Vagina (tissue), 2 donors: ENCODE measurements at places on chromosomes 6 and 20.

DNA sequence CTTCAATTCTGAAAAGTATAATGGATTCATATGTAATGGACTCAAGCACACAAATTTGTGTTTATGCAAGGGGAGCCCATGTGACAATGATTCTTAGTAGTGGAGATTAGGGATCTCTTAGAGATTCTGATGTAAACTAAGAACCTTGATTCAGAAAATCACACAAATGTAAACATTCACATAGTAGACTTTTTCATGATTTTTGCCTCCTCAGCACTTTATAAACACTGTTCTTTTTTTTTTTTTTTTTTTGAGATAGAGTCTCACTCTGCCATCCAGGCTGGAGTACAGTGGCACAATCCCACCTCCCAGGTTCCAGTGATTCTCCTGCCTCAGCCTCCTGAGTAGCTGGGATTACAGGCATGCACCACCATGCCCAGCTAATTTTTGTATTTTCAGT, 170.1 kb upstream of the PLCB4 start:
- DNase-seq, result no peak

DNA sequence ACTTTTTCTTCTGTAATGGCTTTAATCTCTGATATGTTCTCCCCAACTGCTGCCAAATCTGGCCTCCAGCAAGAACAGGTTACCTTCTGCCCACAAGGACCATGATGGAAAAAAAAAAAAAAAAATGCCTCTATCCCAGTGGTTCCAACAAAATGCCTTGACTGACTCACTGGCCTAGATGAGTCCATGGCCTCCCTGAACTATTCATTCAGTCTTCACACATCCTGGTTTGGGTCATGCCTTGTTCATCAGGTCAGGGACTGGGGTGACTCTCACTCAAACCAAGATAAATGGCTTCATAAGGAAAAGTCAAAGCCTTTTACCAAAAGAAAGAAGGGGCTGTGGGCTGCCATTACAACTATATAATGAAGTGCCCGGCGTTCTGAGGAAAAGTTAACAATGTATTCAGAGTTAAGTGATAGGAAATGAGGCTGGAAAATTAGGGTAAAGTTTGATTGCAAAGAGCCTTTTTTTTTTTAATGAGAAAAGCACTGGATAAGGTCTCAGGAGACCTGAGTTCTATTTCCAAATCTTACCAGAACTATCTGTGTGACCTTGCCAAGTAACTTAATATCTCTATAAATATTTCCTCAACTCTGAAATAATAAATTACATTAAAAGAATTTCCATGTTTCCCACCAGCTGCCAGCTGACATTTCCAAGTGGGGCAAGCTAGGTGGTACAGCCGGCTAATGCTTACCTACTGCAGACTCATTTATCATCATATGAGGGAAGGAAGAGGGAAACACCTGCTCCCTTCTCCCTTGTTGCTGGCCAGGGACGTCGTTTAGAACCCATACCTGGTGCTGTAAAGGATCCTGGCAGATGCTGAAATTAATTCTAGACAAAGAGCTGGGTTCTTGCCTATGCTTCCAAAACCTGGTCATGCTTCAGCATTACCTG, 380.0 kb upstream of the MARCKS start:
- DNase-seq, result no peak

- DNase-seq, result no peak
These were observed 244.1 kb upstream of the QKI start for GRCh38 chr6:163170294-163170883.

GRCh38 chr6:129923530-129924250, 62.6 kb upstream of the TMEM244 start:
- no peak for DNase-seq

- DNase-seq, result no peak
These were observed 16.4 kb downstream of the CHRNA4 start for GRCh38 chr20:63344616-63345327.

- no peak for DNase-seq
These were observed 18.4 kb downstream of the LCA5 start for GRCh38 chr6:79518842-79519241.

DNA sequence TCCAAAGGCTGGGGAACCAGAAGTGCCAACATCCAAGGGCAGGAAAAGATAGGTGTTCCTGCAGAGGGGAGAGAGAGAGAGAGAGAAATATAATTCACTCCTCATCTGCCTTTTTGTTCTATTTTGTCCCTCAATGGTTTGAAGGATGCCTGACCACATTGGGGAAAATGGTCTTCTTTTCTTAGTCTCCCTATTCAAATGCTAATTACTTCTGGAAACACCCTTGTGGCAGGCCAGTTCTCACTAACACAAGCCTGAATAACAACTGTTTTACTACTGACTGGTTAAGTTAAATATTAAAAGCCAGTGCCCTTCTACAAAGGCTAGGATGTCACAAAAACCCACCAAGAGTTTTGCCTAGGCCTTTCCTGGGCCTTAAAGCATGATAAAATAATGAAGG, 425.4 kb upstream of the HTR1E start:
- DNase-seq, result no peak

DNA sequence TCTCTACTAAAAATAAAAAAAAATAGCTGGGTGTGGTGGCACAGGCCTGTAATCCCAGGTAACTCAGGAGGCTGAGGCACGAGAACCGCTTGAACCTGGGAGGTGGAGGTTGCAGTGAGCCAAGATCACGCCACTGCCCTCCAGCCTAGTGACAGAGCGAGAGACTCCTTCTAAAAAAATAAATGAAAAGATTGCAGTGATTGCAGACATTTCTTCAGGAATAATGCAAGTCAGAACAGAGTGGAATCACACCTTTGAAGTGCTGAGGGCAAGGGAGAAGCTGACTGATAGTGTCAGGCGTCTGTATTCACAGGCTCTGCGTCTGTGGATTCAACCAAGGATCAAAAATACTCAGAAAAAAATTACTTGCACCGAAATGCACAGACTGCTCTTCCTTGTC, 2.6 kb upstream of the TCFL5 start:
- no peak for DNase-seq

- peak; percentile 96 for DNase-seq
These were observed at the start of gene DDR1 for GRCh38 chr6:30883685-30884520. Gene DDR1 (plus strand): TSS chr6:30884519. CDS start chr6:30888730, 4,211 bp downstream.

DNA sequence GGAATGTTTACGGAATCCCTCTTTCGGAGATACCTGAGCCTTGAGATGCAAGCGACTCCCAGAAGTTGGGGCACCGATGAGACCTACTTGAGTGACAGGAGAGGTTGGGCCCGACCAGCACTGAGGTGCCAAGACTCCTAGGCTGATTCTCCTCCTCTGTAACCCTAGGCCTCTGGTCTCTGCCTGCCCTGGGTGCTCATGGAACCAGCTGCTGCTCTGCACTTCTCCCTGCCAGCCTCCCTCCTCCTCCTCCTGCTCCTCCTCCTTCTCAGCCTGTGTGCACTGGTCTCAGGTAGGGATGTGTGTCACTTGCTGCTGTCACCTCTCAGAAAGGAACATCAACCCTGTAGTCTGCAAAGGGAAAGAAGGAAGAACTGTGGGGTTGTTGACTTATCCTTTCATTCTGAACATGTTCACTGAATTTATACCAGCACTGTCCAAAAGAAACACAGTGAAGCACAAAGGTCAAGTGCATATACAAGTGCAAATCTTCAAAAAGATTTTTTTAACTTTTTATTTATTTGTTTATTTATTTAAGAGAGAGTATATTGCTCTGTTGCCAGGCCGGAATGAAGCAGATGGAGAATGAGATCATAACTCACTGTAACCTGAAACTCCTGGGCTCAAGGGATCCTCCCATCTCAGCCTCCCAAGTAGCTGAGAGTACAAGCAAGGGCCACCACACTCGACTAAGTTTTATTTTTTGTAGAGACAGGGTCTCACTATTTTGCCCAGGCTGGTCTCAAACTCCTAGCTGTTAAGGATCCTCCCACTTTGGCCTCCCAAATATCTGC, 913 bp downstream of the BTN2A2 start:
- no peak for DNase-seq

- DNase-seq, result no peak
These were observed 118.2 kb downstream of the BMP7 start for GRCh38 chr20:57148263-57148662.

GRCh38 chr6:127289934-127290333, 23.3 kb downstream of the RNF146 start:
- no peak for DNase-seq

- no peak for DNase-seq
These were observed 28.7 kb downstream of the TFAP2A start for GRCh38 chr6:10386220-10386619.

DNA sequence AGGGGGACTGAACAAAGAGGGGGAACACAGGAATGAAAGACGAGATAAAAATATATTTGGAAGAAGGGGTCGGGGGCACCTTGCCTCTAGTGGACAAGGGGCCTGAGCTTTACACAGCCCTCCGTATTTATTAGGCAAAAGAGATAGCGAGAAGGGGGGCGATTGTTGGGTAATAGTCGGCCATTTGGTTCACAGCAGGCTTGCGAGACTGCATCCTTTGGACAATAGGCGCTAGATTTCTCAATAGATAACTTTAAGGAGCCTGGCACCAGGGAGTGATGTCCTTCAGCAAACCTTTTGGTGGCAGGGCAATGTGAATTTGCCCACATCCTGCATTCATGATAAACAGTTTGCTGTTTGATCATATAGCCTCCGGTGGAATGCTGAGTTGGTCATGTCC, 3.0 kb upstream of the NANP start:
- DNase-seq, result no peak

- DNase-seq, result no peak
These were observed 106.8 kb downstream of the PXDC1 start for GRCh38 chr6:3644739-3645012.

- no peak for DNase-seq
These were observed 517.1 kb downstream of the PKHD1 start for GRCh38 chr6:51570168-51570921.

GRCh38 chr6:31690231-31691077, 9.6 kb upstream of the LY6G5C start:
- DNase-seq, result no peak

GRCh38 chr6:26124781-26125685, 37.8 kb downstream of the HFE start:
- no peak for DNase-seq

DNA sequence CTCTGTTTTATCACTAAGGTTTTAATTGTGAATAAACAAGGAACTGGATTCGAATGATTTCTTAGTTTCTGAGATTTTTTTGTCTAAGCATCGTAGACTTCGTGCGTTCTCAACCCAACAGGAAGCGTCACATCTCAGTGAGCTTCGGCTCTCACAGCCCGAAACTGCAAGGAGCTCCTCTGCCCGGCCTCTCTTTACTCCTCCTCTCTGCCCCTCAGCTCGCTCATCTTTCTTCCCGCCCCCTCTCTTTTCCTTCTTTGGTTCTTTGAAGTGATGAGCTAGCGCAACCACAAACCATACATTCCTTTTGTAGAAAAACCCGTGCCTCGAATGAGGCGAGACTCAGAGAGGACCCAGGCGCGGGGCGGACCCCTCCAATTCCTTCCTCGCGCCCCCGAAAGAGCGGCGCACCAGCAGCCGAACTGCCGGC, 480 bp upstream of the NT5E start:
- no peak for DNase-seq

DNA sequence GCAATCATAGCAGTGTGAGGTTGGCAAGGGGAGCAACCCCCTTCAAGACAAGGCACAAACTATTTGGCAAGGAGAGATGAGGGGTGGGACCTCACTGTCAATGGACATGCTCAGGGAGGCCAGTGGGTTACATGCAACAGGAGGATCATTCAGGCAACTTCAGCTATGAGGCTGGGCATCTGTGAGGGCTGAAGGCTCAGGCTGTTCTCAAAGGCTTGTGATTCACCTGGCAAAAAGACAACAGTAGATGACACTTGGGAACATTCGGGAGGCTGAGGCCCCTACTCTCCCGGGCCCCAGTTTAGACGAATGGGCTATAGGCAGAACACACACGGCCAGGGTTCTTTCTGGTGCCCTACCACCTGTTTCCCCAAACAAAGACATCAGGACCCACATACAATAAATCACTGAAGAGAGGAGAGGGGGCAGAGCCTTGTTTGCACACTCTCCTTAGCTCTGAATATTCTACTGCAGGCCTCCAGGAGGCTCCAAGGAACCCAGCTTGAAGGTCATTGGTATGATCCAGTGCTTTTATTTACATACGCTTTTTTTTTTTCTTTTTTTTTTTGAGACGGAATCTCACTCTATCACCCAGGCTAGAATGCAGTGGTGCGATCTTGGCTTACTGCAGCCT, 7.9 kb downstream of the TUBB start:
- no peak for DNase-seq

DNA sequence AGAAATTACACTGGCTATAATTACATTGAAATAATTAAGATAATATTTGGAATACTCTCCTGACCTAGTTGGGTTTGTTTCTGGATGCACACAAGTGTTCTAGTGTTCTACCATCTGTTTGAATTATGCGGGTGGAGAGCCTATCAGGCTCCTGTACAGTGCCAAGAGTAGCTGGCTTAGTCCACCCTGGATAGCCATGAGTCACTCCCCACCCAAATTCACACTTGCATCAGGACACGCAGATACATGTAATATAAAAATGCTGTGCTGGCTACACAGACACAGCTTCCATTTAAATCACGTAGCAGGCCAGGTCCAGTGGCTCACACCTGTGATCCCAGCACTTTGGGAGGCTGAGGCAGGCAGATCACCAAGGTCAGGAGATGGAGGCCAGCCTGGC, 686.2 kb upstream of the SLC35B3 start:
- DNase-seq, result no peak

GRCh38 chr20:47785854-47786764, 828 bp upstream of the SULF2 start:
- DNase-seq, result no peak

DNA sequence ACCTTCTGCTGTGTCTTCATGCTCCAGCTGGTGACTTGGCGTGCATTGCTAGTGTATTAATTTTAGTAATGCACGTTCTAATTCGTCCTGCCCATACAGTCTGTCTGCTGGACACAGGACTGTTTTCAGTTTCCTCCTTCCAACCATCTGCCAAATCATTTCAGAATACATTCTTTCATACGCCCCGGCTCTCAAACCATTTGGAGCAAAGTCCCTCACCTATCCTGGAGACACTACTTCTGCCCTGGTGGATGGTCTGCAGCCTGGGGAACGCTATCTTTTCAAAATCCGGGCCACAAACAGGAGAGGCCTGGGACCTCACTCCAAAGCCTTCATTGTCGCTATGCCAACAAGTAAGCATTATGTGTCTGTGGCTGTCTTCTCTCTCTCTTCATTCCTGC, 60.5 kb downstream of the FNDC1 start:
- DNase-seq, result no peak

DNA sequence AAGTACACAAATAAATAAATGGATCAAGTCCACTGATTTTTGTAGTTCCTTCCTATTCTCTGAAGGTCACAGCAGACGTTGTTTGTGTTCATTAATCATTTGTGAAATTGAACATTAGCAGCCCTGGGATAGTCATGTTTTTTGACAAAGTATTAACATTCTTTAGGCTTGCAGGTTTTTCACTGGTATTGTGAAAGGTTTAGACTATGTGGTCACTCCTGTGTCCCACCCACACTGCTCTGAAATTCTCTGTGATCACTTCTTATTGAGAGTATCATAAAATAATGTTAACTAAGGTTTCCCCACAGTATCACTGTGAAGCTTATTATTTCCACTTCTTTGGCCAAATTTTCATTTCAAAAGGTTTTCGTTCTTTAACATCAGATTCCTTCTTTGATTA, 3.5 kb downstream of the FAM83B start:
- no peak for DNase-seq
